Occipital lobe (tissue), 3 donors: ENCODE measurements at places on chromosomes 11 and 22.

- DNase-seq: no peak
These were observed 1264.0 kb upstream of the CNTN5 start for GRCh38 chr11:97756571-97757335.

GRCh38 chr11:65278356-65278755 is 16.6 kb downstream of the POLA2 start:
- no peak for DNase-seq

- DNase-seq: no peak
These were observed 123.6 kb upstream of the BID start for GRCh38 chr22:17897858-17898257.

- DNase-seq: no peak
These were observed 31.6 kb downstream of the ACER3 start for GRCh38 chr11:76892306-76892705.

DNA sequence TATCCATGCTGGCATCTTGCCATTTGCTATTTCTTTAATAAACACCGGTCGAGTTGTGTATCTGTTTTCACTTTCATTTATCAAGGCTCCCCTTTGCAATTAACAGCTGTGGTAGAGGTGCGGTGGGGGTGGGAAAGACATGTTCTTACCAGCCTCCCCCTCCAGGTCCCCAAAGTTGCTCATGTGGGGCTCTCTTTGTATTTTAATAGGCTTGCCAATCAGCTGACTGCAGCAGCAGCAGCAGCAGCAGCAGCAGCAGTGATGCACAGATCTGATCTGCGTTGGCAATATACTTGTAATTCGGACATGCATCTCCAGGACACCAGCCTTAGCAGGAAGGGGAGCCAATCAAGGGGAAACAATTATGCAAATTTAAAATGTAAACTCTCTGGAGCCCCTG is 40.3 kb upstream of the E2F8 start:
- no peak for DNase-seq

- no peak for DNase-seq
These were observed 29.5 kb upstream of the TESMIN start for GRCh38 chr11:68780829-68781228.

DNA sequence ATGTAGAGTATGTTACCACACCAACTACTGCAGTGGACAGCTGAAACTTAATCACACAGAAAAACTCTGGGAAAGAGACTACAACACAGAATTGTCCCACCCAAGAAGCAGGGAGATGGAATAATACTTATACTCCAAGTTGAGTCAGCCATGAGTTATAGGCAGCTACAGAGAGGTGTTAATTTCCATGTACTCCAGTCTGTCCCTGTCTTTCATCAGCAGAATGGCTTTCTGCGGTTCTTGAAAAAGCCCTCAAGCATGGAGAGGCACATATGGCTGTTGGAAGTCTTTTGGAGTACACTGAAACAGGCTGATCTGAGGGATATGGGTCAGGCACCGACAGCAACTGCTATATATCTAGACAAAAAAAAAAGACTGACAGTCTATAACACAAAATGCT is 219.5 kb downstream of the DLG2 start:
- no peak for DNase-seq

DNA sequence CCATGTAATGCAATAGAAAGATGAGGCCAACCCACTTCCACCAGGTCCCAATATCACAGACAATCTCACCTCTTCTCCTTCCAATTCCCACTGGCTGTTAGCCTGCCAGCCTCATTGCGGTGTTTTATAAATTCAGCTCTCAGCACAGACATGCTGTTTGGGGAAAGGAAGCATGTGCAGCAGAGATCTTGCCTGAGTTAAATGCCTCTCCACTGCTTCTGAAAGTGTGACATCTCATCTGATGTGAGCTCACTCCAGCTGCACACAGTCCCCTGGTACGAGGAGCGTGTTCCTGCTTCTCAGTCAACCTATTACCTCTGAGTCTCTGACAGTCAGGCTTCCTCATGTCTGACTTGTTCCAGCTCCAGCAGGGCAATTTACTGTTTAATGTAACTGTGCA is 122.7 kb upstream of the GUCY1A2 start:
- DNase-seq: peak; percentile 9

- peak; percentile 73 for DNase-seq
These were observed 1.9 kb upstream of the PEX26 start for GRCh38 chr22:18075720-18076497.

DNA sequence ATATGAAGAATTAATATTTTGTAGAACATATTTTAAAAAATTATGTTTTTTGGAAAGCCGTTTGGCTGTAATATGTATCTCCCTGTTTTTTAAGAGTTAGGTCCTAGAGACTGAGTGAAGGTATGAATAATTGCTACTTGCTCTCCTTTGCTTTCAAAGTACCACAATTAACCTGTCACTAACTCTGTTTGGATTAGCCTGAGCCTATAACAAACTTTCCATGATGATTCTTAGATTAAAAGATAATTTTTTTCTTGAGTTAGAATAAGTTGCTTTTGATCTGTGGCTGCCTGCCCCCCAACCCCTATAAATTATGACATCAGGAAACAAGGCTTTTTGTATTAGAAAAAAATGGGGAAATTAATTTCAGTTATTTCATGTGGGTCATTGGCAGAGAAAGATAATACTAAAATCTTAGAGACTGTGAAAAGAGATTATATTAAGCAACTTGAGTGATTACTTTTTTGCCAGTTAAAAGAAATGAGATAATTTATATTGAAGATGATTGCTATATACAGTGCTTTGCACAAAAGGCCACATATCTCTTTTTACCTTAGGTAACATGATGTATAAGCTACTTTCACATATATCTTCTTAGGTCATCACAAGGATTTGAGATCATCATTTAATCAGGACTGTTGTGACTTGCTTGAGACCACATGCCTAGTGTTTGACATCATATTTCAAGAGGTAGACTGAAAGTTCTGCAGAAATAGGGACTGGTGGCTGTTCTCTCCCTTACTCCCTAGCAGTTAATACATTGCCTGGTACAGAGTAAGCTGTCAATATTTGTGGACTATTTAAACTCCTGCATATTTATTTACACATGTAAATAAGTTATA is 9.6 kb downstream of the MTMR3 start:
- no peak for DNase-seq

- no peak for DNase-seq
These were observed 1.3 kb downstream of the PYGM start for GRCh38 chr11:64758330-64759079.

DNA sequence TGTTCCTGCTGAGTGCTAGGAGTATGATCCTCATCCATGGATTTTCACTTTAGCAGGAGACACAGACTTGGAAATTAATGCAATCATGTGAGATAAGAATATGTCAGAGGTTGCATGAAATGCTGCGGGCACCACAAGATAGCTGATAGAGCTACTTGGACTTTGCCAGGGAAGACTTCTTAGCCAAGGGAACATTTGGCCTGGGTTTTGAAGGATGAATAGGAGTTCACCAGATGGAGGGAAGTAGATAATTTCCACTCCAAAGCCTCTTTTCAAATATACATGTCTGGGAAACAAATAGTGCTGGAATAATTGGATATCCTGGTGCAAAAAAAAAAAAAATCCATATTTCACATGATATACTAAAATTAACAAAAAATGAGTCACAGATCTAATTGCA is 44.2 kb downstream of the MYO18B start:
- DNase-seq: no peak

DNA sequence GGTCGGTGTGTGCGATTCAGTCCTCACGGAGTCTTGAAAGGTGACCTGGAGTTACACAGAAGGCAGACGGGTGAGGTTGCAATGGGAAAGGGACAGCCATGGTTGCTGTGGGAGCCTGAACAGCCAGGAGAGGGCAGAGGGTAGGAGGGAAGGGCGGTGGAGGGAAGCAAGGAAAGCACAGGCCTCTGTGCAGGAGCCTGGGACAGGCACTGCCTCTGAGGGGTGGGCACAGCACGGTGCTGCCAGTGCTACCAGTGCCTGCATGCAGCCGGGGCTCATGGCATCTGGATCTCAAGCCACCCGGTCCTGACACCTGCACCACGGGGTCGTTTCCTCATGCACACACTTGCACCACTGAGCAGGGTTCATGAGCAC is 401.0 kb downstream of the TBC1D22A start:
- DNase-seq: no peak

DNA sequence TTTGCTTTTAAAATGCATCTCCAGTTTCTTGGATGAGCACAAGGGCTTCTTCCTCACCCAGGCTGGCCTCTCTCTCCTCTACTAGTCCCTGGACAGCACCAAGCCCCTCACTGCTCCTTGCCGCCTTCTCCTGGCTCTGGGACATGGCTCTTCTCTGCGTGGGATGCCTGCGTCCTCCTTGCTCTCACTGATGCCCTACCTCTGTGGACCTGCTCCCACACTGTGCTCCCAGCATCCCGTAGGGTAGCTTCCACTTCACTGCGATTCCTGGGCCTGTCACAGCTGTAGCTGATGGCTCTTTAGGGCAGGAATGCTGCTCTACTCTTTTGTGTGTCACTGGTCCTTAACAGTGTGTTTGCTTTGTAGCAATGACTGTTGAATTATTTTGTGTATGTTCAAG is 136.3 kb downstream of the SNX19 start:
- DNase-seq: no peak

DNA sequence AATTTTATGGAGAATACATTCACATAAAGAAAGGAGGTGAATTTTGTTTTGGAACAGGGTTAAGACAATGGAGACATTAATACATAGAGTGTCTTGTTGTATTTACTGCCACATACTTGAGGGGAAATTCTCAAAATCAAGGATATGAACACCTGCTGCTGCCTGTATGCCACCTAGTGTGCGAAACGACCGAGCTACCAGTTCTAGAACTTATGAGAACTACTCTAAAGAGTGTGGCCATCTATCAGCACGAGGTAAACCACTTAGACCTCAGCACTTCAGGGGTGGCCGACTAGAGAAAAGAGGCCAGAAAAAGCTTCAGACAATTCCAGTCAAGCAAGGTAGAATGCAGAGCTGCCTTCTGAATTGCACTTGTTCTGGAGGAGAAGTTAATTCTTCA is 1.5 kb upstream of the AGBL2 start:
- DNase-seq: no peak

GRCh38 chr11:102287964-102288724 is 29.1 kb upstream of the BIRC3 start:
- no peak for DNase-seq

GRCh38 chr11:121793291-121793690 is 322.7 kb downstream of the BLID start:
- DNase-seq: no peak

DNA sequence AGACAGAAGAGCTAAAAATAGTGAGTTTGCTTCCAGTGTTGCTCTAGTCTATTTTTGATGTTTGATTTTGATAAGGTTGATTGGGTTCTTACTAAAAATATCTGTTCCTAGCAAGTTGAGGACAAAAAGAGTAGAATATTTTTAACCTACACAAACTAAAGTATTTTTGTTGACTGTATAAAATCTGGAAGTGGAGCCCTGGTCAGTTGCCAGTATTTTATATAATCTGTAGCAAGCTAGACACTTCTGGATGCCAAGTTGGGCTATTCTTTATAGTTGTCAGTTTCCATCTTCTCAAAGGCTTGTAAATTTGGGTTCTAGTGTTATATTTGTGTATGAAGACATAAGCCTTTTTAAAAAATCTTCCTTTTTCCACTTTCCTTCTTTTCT is 56.7 kb downstream of the HSD17B12 start:
- DNase-seq: no peak

DNA sequence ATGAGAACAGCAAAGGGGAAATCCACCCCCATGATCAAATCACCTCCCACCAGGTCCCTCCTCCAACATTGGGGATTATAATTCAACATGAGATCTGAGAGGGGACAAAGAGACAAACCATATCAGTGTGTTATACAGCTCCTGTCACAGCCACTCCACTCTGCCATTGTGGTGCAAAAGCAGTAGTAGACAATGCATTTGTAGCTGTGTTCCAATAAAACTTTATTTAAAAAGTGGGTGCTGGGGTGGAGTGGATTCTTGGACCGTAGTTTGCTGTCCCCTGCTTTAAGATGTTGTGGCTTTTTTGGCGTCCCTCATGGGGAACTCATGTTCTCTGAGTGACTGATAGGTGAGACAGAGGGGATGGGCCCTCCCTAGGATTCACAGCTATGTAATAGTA is 399.1 kb downstream of the SOX6 start:
- DNase-seq: no peak

- DNase-seq: no peak
These were observed 204.8 kb downstream of the SWAP70 start for GRCh38 chr11:9868641-9869040.

DNA sequence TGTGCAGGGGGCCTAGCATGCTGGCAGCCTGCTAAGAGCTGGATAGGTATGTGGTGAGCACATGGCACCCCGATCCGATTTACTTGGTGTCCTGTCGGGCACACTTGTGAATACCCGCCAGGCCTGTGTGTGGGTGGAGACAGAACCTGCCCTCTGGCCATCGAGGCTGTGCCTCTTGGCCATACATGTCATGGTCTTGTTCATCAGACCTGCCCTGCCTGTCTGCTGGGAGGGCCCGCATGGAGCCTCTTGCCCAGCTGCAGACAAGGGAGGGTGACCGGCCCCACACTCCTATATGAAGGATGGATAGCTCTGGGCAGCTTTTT is 310.2 kb downstream of the TBC1D22A start:
- no peak for DNase-seq

DNA sequence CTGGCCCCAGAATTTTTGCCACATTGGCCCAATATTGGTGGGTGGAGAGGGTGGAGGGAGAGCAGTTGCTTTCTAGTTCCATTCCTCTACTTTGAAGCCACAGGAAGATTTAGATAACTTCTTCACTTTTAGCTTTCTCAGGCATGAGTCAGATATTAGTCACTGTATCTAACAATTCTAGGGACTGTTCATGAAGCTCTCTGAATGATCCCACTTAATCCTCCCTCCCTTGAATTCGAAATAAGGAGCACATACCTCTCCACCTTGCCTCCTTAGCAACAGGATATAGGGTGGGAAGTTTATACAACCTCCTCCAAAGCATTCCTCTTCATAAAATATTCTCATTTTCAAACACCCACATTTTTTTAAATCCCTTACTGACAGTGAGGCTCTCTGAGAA is 13.5 kb downstream of the FSHB start:
- DNase-seq: no peak

- peak; percentile 38 for DNase-seq
These were observed 479 bp downstream of the RSF1 start for GRCh38 chr11:77819921-77820564.

GRCh38 chr11:110196241-110196754 is 100.1 kb downstream of the RDX start:
- DNase-seq: no peak

DNA sequence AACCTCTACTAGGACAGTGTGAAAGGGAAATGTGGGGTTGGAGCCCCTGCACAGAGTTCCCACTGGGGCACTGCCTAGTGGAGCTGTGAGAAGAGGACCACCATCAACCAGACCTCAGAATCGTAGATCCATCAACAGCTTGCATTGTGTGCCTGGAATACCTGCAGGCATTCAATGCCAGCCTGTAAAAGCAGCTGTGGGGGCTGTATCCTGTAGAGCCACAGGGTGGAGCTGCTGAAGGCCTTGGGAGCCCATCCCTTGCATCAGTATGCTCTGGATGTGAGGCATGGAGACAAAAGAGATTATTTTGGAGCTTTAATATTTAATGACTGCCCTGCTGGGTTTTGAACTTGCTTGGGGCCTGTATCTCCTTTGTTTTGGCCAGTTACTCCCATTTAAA is 46.3 kb downstream of the PGR start:
- DNase-seq: no peak
